ENCODE measurements at places on chromosomes 6 and 20.

- peak; percentile 49 for DNase-seq
Observed at GRCh38 chr6:138162111-138162954, 594 bp downstream of the ARFGEF3 start.

DNA sequence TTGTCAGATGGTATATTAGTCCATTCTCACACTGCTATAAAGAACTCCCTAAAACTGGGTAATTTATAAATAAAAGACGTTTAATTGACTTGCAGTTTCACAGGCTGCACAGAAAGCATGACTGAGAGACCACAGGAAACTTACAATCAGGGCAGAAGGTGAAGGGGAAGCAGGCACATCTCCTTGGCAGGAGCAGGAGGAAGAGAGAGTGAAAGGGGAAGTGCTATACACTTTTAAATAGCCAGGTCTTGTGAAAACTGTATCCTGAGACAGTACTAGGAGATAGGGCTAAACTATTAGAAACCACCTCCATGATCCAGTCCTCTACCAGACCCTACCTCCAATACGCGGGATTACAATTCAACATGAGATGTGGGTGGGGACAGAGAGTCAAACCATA lies 193.9 kb upstream of the KCNG1 start:
- DNase-seq = no peak

- DNase-seq = no peak
Observed at GRCh38 chr6:89553431-89553830, 85.1 kb downstream of the LYRM2 start.

DNA sequence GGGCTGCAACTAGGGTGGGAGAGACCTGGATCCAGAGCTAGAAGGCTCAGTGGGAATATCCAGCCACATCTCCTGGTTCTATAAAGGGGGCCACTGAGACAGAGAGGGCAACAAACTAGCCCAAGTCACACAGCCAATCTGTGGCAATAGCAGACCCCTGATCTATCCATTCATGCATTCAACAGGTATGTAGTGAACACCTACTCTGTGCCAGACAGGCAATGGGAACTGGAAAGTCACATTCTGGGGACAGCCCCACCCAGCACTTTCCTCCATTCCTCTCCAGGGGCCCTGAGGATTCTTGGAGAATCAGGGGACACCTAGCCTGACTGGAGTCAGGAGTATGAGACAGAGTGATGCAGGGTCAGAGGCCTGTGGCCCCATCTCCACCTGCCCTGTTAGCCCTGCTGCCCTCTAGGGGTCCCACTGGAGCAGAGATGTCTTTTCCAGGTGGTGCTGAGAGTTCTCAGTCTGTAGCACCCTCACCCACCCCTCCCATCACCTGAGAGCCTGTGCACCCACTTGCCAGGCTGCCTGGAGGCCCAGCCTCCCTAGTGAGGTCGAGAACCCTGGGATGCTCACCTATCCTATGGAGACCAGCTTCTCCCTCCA lies 13.6 kb downstream of the BPIFA2 start:
- peak; percentile 53 for DNase-seq

DNA sequence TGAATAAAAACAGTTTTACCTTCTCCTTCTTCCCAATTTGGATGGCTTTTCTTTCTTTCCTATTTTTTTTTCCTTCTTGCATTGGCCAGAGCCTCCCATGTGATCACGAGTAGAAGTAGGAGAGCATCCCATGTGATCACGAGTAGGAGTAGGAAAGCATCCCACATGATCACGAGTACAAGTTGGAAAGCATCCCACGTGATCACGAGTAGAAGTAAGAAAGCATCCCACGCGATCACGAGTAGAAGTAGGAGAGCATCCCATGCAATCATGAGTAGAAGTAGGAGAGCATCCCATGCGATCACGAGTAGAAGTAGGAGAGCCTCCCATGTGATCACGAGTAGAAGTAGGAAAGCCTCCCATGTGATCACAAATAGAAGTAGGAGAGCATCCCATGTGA lies 218.6 kb downstream of the DLL1 start:
- DNase-seq = no peak

- no peak for DNase-seq
Observed at GRCh38 chr20:40547483-40548091, 141.4 kb downstream of the MAFB start.

DNA sequence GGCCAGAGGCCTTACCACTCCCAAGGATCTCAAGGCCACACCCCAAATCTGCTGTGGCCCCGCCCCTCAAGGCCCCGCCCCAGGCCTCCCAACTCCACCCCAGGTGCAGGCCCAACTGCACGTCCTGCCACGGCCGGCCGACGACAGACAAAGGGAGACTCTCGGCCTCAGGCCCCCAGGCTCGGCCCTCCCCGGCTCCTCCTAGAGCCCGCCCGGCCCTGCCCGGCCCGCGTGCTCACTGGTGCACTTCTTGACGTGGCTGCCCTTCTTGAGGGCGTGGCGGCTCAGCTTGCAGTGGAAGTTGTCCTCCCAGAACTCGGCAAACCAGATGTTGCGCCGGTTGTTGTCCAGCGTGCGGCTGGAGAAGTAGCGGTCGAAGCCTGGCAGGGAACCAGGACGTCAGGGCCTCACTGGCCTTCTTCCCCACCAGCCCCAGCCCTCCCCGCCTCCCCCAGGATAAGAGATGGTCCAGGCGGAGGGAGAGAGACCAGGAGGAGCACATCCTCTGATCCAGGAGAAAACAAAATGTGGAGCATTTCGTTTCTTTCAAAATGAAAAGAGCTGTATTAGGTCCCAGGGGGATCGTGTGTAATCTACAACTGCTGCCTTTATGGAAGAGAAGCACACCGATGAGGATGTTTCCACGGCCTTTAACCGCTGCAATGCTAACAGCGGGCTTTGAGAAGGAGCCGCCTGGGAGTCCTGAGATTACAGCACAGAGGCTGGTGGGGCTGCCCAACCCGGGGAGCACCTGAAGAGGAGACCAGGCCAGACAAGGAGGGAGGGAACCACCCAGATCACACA lies 89.4 kb downstream of the GRM4 start:
- DNase-seq = no peak

DNA sequence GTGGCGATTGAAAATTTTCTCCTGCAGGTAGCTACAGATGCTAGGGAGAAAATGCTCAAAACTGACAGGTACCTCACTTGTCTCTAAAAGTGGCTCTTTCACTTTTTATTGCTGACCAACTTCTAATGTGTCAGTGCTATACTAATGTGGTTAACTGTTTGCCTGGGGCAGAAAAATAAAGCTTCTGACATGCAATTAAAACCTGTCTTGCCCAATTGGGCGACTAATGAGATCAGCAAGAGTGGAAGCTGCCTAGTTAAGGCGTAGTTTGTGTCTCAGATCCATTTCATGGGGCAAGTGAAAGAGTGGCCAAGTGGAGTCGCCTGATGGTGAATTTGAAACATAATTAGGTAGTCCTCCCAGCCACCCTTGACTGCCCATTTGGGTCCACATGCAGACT lies 193.3 kb downstream of the TSHZ2 start:
- DNase-seq = no peak

DNA sequence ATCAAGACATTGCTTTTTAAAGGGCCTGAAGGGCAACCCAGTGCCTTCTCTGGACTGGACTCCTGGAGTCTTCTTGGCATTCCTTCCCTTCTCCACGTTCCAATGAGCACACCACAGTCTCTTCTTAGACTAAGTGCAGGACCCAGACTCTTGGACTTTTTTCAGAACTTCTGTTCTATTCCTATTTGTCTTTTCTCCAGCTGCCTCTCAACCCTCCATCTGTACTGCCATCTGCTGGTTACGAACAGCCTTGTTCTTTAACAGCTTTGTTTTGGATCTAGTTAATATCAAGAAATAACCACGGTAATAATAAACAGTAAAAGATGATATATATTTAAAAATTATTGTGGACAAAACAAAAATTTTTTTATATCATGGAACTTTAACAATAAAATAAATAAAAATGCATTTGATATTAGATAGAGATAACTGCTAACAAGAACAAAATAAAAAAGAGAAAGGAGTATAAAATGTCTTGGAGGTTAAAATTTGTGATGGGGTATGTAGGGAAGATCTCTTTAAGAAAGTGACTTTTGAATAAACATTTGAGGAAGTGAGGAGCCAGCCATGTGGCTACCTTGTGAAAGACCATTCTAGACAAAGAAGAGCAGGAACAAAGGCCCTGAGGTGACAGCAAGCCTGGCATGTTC lies 105.1 kb upstream of the HCRTR2 start:
- no peak for DNase-seq

- DNase-seq = no peak
Observed at GRCh38 chr6:149513915-149514314, 29.1 kb upstream of the ZC3H12D start.

- DNase-seq = no peak
Observed at GRCh38 chr6:72042088-72042487, 155.7 kb downstream of the RIMS1 start.

- DNase-seq = no peak
Observed at GRCh38 chr20:14561741-14562221, 224.4 kb upstream of the FLRT3 start.

DNA sequence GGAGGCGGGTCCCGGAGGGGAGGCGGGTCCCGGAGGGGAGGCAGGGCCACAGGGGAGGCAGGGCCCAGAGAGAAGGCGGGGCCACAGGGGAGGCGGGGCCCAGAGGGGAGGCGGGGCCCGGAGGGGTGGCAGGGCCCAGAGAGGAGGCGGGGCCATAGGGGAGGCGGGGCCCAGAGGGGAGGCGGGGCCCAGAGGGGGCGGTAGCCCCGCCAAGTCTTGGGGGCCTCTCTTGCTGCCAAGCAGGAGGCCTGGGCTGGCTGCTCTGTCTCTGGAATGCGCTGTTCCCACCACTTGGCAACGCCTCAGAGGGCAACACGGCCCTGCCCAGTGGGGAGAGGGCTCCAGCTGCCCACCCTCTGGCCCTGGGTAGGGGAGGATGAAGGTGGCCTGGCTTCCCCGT lies 80.5 kb downstream of the YTHDF1 start:
- DNase-seq = no peak

GRCh38 chr20:24836041-24836533 lies 113.0 kb upstream of the CST7 start:
- DNase-seq = no peak

GRCh38 chr6:162845972-162846371 lies 118.2 kb downstream of the PACRG start:
- no peak for DNase-seq

GRCh38 chr20:41095110-41095969 lies 42.0 kb upstream of the PLCG1 start:
- DNase-seq = peak; percentile 49

DNA sequence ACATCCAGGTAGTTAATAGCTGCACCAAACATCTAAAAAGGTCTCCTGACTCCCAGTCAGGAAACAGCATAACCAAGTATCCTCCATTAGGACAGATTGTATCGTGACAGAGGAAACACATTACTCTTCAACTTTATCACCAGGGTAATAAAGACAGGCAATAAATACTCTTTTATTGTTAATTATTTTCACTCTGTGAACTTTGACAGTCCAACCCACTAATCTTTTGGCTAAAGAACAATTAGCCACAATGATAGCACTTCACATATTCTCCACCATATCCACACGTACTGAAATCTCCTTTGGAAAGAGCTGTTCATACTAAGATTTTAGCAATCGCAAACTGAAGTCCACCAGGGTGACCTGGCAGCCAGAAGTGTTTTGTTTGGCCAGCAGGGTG lies 46.4 kb downstream of the ARHGAP18 start:
- no peak for DNase-seq

DNA sequence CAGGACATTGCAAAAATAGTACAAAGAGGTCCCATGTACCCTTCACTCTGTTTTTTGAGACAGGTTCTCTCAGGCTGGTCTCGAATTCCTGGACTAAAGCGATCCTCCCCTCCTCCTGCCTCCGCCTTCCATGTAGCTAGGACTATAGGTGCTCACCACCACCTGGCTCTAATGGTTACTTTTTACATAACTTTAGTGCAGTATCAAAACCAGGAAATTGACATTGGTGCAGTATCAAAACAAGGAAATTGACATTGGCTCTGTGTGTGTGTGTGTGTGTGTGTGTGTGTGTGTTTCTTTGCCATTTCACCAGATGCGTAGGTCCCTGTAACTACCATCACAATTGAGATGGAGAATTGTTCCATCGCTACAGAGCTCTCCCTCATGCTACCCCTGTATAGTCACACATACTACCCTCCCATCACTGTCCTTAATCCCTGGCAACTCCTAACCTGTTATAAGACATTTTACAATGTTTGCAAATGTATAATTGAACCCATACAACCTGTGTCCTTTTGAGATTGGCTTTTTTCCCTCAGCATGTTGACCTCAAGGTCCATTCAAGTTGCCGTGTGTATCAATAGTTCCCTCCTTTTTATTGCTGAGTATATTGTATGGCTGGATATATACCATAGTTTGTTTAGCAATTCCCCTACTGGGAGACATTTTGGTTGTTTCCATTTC lies 28.3 kb upstream of the RIPOR2 start:
- DNase-seq = no peak

DNA sequence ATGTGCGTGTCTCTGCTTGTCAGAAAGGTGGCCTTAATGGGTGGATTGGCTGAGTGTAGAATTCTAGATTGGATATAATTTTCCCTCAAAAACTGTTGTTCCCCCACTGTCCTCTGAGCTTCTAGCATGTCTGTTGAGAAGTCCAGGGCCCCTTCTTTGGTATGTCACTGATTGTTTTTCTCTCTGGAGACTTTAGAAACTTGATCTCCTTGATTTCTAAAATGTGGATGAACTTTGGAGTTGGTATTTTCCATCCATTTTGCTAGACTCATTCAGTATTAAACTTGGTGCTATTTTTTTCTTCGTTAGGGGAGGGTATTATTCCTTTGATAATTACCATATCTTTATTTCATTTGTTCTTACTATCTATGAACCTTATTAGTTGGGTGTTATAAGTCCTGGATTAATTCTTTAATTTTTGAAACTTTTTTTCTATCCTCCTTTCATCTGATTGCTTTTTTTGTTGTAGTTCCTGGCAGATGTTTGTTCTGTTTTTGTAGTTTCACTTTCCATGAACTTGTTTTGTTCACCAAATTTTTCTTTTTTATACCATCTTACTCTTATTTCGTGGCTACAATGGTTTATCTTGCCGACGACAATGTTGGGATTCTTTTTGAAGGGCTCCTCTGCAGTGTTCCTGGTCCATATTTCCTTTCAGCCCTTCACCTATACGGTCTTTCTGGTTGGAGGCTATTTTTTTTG lies 68.4 kb downstream of the ARID1B start:
- DNase-seq = no peak

GRCh38 chr20:57500962-57501361 lies 24.0 kb downstream of the CTCFL start:
- no peak for DNase-seq

DNA sequence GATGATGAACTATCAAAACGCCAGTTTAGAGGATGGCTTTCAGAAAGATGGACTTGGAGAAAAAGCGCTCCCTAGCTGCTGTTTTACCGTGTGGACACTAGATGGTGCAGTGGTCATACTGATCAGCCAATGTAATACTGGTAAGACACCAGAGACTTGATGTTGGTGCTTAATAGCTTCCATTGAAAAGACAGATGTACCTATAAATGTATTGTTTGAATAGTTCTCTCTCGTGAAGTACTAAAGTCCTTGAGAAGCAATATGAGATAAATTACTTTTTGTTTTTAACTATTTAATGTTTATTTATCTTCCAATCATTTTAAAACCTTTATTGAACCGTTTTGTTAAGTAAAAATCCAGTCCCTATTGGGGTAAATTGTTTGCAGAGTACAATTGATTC lies 63.9 kb upstream of the FUCA2 start:
- DNase-seq = peak; percentile 90

GRCh38 chr6:17289630-17290061 lies 8.5 kb downstream of the RBM24 start:
- no peak for DNase-seq
